ENCODE measurements at places on chromosomes 5 and 9.
A peak's percentile ranks its signal among the peaks of the same experiment; 100 is the strongest.

- DNase-seq: no peak
Observed at GRCh38 chr5:14739538-14739937, 75.0 kb downstream of the OTULIN start.

DNA sequence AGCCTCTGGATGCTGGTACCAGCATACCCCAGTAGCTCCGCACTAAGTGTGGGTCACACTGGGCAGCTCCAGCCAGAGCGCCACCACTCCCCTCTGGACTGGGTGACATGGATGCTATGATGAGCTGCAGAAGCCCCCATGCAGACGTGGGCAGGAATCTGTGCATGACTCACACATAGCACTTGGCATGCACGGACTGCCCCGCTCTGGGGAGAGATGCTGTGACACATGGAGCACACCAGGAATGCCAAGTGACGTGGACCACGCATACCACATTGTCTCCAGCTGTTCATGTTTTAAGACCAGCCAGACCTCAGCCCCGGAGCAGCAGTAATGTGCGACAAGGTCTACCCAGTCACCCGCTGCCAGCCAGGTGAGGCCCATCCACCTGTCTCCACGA, 64.1 kb downstream of the SEMA4D start:
- no peak for DNase-seq

DNA sequence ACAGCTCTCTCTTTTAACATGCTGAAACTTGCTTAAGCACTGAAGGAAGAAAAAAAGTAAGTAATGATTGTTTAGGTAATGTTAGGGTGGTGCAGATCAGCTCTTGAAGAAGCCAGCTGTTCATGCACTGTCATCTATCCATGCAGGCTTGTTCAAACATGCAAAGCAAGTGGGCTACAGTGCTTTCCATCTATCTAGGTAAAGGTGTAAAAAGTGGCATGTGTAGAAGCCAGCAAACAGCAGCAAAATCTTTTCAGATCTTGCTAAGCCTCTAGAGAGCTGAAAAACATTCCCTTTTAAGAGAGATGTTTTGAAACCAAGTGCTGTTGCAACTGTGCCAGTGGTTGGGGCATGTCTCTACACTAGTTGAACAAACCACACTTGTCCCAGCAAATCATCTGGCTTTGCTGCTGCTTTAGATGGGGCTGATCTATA, 214.4 kb downstream of the EFNA5 start:
- DNase-seq: no peak

DNA sequence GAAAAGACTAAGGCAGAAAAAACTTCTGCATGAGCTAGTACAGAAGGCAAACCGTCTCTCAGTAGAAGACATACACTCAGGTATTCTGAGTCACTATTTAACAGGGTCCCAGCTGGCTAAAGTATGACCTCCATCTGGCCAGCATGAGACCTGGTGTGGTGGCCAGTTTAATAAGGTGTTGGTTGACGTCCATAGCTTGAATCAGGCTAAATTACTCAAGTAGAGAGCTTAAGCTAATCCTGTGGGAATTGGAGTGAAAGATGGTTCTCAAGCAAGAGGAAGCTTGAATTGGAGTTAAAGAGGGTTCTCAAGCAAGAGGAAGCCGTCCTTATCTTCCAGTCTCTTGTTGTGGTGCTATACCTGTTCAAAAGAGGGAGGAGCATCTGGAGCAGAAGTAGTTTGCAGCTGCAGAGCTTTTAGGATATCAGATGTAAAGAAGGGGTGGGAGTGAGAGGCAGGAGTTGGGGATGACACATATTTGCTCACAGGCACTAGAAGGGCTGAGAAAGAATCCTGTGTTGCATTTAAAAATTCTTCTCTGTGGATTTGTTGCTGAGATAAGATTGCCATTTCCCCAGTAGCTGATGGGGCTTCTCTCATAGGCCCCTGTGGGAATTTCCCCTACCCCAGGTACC, 136.1 kb upstream of the RUSC2 start:
- no peak for DNase-seq

GRCh38 chr9:98479967-98480847, 224.8 kb upstream of the TBC1D2 start:
- no peak for DNase-seq

GRCh38 chr5:111892949-111893348, 136.0 kb upstream of the NREP start:
- DNase-seq: no peak

GRCh38 chr9:16642421-16643109, 227.9 kb downstream of the BNC2 start:
- DNase-seq: no peak

DNA sequence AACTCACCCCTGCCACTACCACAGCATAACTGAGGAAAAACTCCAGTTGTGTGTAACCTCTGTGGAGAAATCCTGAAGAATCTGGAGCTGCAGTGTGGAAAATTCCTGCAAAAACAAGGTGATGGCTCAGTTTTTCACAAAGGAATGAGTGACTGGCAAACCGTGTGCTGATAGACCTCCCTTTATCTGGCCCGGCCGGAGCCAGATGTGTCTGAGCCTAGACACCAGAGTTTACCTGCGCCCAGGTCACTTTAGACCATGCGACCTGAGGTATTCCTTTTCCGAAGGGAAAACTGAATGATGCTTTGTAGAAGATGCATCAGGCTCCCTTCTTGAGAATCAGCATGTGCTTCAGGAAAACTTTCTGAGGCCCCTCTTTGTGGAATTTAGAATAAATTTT, 16.2 kb downstream of the SLC25A48 start:
- DNase-seq: no peak

DNA sequence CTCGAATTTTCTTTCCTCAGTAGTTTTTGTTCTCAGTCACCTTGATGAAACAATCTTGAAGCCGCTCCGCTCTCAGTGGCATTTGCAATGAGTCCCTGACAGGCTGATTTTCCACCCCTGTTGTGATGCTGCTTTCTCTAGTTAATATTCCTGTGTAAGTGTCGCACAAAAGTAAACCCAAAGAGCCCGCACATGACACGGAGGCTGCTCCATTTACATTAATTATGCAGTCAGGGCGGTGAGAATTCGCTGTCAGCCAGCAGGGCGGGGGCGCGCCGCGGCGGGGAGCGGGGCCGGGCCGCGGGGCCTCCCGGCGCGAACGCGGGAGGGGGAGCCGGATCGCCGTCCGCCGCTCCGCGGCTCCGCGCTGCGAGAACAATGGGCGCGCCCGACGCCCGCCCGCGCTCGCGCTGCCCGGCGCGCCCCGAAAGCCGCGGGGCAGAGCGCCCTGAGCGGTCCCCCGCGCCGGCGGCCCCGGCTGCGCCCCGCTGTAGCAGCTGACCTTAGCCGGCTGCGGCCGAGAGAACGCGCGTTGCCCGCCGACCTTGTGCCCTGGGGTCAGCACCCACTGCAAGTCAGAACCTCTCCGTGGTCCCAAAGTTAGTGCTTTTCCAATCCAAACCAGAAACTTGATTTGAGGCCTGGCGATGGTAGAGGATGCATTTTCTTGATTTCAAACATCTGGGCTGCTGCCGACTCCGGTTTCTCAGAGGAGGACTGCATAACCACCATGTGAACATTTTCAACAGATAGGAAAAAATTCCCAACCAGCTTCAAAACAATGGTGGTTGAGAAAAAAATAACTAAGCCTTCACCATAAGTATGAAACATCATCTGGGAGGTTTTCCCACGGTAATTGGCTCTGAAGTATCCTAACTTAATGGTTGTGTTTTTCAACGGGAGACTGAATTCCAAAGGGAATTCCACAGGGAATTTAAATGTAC, 142.6 kb downstream of the PBX3 start:
- peak; percentile 67 for DNase-seq
